ENCODE measurements at places on chromosomes 6 and 20. TPM values are rescaled to one million over a fixed set of nuclear protein-coding genes. Genes with fewer than 3 reads are reported as not detected.

RAD21L1 gene
- not detected for total RNA-seq

PRRT1 gene
- not detected for total RNA-seq

PTPRK gene
- 44.7 TPM for total RNA-seq

UBE2V1 gene
- total RNA-seq, result 54.0 TPM

ABHD16A gene
- total RNA-seq, result 84.4 TPM
